ENCODE measurements at places on chromosomes 7 and 10.

DNA sequence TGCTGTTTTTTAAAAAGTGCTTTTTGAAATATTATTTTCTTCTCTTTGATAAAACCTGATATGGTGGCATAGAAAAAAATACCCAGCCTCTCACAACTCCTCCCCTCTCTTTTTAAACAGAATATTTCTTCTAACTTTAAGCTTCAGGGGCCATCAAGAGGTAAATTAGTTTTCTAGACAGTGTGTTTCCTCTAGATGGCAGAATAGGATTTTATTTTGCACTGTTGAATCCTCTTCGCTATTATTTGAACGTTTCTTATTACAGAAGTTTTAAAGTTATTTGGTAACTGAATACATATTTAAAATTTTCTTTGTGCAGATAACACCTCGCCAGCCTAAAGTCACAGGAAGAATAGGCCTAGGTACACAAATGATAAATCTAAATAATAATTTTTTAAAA, 30.3 kb downstream of the ARL5B start:
- no peak for DNase-seq

GRCh38 chr7:121873289-121874194, 581 bp downstream of the PTPRZ1 start:
- DNase-seq = no peak

DNA sequence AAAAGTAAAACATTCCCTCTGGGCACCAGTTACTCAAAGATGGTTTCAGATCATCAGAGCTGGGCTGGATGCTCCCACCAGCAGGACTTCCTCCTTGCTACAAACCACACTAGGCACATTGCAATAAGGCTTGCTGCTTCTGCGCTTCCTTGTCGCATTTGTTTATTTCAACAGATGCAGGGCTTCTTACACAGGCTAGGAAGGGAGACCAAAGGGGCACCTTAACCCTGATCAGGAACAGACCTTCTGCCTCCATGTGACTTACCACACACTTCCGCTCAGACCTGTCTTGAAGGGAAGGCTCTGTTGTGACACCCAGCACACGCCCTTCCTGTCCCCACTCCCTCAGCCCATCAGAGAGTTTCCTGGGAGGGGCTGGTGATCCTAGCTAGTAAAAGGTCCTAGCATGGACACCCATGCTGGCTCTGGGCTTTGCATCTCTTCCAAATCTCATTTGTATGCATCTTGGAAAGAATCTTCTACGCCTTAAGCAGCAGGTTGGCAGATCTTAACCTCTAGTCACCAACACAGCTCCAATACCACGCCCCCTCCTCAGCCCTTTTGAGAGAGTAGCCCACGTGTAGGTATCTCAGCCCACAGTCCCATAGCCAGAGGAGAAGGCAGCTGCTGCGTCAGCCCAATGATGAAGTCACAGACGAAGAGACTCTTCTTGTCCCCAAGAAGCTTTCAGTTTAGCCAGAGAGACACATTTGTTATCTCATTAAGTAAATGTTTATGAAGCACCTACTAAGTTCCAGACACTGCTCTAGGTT, 47.1 kb upstream of the SVIL start:
- peak; percentile 18 for DNase-seq

DNA sequence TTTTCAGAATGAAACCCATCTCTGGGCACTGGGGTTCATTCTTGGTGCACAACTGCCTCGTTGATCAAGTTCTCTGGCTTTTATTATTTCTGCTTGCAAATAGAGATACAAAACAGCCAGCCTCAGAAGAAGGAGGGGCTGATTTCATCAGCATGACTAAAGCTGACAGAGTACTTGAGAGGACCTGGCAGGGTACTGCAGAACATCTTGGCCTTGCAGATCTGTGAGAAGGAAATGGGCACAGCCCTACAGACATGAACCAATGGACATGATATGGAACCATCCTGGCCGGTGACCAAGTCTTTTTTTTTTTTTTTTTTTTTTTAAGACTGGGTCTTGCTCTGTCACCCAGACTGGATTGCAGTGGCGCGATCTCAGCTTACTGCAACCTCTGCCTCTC, 240.6 kb downstream of the VTI1A start:
- DNase-seq = no peak

- no peak for DNase-seq
Observed at GRCh38 chr10:24773939-24774589, 50.4 kb upstream of the ARHGAP21 start.

DNA sequence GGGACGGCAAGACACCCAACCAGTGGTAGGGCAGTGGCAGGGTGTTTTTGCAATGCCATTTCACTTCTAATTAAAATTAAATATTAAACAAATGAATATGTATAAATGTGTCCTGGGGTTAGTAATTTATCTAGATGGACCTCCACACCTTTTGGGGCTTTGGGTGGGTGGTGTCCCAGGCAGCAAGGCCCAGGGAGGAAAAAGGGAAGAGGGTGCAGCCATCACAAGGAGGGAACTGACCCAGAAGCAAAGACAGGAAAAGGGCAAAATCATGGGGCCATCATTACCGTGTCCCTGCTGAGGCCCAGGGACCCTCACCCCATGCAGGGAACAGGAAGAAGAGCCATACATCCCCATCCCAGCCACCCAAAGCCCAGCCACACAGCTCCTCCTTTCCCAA, 204.6 kb downstream of the GRID1 start:
- DNase-seq = no peak

GRCh38 chr7:151102991-151103390, 16.7 kb downstream of the AGAP3 start:
- no peak for DNase-seq

DNA sequence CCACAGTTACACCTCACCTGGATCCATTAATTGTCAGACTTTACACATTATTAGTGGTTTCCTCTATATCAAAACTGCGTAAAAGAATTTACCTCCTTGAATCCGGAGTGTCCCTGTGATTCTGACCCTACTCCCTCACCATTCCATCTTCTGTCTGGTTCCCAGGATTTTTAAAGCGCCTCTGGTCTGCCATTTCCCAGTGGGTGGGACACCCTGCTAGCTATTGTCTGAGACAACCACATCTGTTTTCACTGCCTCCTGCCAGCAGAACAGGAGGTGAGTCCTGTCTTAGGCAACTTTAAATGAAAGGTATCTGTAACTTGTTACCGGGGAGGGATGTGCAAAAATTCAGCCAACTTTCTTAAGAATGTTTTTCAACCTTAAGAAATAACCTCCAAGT, 2.3 kb downstream of the MACROH2A2 start:
- no peak for DNase-seq

DNA sequence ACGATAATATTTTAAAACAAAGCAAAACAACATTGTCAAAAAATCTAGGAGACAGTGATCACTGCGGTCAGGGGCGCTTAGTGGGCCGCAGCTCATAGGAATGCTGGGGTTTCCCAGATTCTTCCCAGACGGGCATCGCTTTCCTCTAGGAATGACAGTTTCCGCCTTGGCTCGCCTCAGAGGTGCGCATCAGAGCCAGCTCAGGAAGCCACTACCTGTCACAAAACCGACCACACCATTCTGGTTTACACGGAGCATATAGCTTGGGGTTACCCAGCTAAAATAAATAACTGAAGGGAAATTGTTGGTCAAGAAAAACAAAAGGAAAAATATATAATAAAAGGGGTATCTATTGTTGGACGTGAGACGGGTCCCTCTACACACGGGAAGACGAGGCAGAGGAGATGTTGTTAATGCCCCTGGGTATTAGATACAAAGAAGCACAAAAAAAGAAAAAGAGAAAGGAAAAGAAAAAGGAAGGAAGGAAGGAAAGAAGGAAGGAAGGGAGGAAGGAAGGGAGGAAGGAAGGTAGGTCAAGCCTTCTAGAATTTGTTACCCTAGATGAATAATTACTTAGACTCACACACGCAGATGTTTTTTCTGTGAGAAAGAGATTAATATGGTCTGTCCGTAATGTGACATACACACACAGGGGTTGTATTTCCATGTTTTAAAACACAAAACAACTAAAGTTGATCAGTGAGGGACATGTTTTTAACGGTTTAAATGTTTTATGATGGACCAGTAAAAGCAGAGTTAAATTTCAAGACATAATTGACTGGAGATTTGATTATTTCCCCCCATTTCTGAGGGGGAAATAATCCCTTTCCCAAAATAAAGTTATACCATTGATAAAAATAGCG, 292.4 kb upstream of the NFE2L3 start:
- DNase-seq = no peak

- no peak for DNase-seq
Observed at GRCh38 chr10:25556457-25556856, 377.6 kb upstream of the MYO3A start.

DNA sequence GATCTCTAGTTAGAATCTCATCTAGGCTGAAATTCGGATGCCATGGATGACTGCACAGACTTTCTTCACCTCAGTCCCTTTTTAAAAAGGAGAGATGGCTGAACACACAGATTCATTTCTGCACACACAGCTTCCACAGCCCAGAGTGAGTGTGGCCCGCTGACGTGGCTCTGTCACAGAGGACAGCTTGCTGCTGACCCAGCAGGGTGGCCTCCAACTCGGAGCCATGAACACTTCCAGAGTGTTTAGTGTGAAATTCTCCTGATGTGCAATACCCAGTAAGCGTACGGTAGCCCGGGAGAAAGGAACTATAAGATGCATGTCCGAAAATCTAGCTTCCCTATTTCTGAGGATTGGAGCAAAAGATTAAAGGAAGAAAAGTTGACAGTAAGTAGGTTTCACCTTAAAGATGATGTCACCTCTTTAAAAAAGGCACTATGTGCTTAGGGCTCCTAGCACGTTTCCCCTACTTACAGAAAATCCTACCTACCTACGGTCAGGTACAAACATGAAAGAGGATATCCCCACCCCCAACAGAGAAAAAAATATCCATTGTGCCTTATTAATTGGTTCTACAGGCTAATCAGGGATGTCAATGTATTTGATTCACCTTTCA, 162.2 kb downstream of the RAPGEF5 start:
- DNase-seq = no peak

DNA sequence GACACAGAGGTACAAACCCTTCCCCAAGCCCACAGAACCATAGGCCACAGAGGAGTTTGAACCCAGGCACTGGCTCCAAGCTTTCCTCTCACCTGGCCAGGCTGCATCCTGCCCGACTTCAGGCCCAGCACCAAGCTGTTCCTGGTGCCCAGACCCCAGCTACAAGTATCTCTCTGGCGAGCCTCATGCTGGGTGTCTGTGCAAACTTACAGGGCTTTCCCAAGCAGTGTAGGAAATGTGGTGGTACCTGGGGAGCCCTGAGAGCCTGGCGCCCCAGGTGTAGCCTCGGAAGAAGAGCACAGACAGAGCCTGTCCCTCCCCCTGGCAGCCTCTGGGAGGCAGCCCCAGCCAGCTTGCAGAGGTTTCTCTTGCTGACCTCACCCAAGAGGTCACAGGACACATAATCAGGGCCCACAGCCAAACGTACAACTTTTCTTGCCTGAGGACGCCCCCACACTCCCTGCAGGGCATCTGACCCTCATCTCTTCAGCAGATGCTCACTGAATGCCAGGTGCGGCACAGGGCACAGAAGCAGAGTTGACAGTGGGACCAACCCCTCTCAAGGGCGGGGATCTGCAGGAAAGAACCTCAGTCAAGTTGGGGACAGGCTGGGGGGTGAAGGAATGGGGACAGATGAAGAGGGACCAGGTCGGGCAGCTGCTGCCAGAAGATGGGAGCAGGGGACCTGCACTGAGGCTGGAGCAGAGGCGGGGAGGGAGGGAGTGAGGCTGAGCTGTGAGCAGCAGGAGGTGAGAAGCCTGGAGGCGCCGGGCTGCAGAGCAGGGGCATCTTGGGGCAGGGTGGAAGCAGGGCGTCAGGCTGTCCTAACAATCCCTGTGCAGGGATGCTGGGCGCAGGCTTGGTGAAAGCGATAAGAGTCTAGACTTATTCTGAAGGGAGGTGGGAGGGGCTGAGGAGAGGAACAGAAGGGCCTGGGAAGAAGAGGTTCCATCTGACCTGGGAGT, 16.3 kb upstream of the MYL7 start:
- no peak for DNase-seq

DNA sequence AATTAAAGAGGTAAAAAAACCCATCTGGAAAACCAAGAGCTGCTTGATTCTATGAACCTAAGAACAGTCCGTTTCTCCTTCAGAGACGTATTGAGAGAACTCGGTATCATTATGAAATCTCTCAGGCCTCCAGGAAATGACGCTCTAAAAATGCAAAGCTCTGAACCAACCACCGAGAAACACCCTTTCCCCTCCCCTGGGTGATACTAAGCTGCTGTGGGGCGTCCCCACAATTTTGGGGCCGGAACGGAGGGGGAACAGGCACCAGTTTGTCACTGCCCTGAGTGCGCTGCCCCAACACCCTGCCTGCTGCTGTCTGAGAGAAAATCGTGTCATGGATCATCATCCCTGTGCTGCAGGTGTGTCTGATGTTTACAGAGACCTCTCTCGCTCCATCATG, 509.5 kb downstream of the DNAJB6 start:
- no peak for DNase-seq

DNA sequence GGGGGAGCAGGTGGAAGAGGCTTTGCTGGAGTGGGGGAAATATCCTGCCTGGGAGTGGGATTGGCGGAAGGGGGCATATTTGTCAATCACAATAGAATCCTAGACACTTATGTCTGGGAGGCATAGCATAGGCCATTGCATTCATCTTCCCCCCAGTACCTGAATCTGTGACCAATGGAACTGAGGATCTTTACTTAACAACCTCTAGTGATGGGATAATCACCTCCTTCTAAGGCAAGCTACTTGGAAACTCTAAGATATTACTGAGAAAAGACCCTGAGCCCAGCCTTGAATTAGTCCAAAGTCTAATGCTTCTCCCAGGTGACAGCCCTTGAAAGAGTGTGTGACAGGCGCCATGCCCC, 90.7 kb downstream of the NPSR1 start:
- no peak for DNase-seq

DNA sequence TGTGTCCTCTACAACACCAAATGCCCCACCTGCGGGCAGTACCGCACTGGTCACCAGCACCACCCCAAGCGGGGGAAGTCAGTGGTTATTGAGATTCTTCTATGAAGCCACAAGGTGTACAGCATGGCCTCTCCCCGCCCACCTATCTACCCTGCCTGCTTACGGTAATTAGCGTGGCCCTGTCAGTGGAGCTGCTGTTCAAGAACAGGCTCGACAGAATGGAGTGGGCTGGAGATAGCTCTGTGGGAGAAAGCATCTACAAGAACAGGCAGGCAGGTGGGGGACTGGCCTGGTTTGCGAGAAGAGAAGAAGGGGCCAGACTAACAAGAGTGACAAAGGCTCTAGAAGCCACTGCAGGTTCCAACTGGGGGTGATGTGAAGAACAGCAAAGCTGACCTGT, 108.3 kb downstream of the RNF216 start:
- DNase-seq = no peak

DNA sequence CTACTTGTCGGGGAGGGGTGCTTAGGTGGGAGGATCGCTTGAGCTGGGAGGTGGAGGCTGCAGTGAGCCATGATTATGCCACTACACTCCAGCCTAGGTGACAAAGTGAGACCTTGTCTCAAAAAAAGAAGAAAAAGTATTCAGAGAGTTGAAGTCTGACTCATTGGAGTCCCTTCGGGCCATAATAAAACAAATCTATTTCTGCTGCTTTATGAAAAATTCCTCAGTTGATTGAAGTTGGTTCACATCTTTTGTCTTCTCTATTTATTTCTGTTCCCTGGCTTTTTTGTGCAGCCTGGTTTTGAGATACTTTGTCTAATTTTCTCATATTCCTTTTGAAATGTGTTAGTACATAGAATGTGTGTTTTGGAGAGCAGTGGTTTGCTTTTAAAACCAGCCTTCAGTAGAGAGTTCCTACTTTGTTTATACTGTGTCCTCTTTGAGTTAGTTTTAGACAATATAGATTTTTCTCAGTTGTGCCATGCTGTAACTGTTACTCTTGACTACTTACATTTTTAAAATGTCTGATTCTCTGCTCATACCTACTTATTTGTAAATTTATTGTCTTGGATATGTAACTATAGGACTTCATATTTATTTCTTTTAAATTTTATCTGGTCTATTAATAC, 36.7 kb downstream of the LUC7L2 start:
- DNase-seq = no peak
